H4 (cell line): ENCODE measurements at places on chromosomes 16 and 17. TPM values are rescaled to one million over a fixed set of nuclear protein-coding genes. Genes with fewer than 3 reads are reported as not detected.

Gene KRT20
- not detected in 2 replicates for total RNA-seq

Gene KRT31
- not detected in 2 replicates for total RNA-seq

Gene GPR142
- not detected in 2 replicates for total RNA-seq

Gene LHX1
- 0.39 and 0.97 TPM in 2 replicates for total RNA-seq

- DNase-seq, result no peak
These were observed 5.0 kb upstream of the HOXB9 start for GRCh38 chr17:48630925-48631692.
